ENCODE measurements at places on chromosomes 2 and 18.

DNA sequence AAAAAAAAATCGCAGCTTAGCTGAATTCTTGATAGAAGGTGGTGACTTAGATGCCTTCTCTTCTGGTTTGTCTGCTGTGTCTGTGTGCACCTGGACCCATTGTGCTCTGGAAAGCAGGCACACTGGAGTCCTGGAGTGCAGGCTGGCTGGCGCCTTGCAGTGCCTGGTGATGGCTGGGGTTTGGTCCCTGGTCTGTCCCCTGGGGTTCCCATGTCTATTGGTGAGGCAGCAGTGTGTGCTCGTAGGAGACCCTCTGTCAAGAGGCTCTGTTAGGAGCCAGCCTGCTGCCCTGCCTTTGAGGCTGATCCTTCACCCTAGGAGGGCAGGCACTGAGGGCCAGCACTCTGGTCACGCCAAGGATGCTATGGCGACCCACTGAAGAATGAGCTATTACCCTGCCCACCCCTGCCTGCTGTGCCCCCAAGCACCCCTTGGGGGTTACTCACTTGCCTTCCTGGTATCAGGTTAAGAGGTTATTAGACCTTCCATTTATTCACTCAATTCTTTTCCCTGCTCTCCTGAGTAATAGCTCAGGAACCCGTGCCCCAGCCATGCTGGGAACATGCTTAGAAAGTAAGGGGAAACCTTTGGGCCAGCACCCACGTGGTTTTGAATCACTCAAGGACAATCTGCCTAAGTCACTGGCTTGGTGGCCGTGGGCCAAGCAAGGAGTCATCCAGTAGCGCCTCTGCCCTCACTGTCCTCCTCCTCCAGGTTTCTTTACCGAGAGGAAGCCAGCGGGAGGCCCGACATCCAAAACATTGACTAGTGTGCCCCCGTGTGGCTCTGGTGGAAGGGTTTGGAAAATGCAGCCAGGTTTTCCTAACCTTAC, 284.5 kb downstream of the PRKCE start:
- peak; percentile 70 for DNase-seq

DNA sequence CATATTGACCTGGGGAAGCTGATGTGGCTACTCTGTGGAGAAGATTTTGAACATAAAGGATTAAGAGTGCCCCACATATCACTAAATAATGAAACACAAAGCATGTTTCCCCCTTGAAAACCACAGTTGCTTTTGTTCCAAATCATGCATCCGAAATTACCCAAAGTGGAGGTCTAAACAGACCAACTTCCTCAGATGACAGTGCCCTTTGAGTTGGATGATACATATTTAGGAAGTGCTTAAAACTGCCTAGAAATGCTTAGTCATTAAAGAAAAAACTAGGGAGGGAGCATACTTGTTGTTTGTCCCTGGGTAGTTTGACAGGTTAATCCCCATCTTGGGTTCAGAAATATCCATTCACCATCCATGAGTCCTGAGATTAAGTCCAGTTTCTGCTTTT, 1070.3 kb downstream of the SUCLG1 start:
- DNase-seq: no peak

GRCh38 chr2:64283006-64283570, 138.9 kb upstream of the PELI1 start:
- DNase-seq: no peak

DNA sequence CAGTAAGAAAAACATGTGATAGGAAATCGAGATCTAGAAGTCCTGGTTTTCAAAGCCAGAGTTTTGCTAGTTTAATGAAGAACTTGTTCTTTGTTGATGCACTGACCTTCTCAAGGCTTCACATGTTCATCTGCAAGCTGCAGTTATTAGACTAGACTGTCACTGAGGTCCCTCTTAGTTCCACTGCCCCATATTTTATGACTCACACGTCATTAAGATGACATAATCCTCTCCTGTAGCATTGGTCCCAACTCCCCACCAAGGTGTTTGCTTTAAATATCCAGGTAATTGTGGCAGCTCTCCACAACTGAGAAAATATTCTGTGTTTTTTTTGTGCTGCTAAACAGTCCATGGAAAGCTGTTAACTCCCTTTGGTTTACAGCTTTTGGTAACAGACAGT, 149.7 kb downstream of the MREG start:
- DNase-seq: no peak

DNA sequence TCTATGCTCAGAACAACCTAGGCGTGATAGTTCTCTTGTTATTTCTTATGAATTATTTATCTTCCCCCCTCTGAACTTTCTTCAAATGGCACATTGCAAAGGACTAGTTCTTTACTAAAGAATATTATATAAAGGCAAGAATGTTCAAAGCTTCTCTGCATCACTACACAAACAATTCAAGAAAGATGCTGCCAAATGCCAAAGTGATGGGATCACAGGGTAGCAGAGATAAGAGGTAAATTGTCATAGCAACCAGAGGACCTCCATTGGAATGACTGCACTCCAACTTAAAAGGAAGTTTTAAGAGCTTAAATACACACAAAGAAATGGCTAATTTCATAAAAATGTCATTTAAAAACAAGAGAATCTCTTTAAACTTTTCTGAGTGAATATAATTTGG, 72.8 kb downstream of the AQP4 start:
- no peak for DNase-seq

DNA sequence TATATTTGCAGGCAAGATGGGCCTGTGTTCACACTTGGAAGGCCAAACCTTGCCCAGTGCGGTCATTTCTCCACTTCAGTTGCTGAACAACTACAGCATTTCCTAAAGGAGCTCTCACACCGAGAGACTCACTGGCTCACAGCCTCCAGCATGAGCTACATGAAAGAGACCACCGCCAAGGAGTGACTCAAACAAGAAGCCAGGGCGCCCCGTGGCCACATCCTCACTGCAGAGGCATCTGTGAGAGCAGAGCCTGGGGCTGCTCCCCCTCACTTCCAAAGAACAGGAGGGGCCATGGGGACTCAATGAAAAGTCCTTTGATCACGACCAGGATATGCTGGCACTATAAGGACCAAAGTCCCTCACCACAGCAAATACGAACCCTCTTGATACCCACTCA, 50.0 kb downstream of the TMEM163 start:
- peak; percentile 97 for DNase-seq

Data from activated CD8-positive, alpha-beta memory T cell treated with anti-CD3 and anti-CD28 coated beads, Interleukin-2, amount 10 ng/mL, durations not matched to agents 7 days and 5 days (primary cell).